ENCODE measurements at places on chromosomes 3 and 15.

DNA sequence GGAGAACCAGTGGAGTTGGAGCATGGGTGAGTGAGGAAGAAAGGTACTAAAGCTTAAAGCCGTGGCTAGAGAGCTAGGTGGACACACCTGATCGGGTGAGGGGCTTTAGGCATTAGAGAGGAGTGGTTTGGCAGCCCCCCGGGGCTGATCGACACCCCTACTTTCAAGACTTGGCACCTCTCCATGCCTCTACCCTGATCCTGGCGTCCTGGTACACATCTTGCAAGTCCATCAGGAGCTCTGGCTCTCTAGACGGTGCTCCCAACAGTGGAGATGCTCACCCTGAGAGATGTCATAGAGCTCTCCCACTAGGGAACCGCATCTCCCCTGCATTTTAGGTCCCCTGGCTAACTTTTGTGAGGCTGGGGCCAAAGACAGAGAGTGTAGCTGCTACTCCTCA lies 98.1 kb downstream of the XXYLT1 start:
- no peak for DNase-seq

GRCh38 chr3:189561256-189561655 lies 69.9 kb upstream of the TP63 start:
- no peak for DNase-seq

DNA sequence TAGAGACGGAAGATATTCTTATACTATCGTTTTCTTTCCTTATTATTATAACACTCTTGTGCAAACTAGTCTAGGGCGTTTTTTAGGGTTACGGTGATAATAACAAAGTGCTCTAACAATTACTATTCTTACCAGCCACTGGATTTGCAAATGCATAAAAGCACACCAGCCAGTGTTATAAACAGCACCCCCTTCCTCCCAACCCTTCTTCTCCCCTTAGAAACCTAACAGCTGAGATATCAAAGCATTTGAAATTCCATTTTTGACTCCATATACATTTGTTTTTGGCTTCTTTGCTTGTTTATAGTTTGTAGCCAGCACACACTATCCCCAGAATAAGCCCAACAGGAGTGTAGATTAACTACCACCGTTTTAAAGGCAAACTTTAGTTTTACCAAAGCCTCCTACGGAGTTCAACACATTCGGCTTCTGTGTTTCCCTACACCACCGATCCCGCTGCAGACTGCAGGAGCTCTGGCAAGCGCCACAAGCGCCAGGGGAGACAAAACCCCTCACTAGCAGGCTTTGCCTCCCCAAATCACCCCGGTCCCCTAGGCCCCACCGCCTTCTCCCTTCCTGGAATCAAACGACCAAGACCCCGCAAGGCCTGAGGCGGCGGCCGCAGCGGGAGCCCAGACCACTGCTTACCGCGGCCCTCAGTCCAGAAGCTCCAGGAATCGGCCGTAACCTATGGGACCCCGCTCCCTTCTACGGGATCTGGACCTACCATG lies 461 bp downstream of the COPB2 start:
- no peak for DNase-seq

- no peak for DNase-seq
Observed at GRCh38 chr3:40996827-40997710, 202.2 kb upstream of the CTNNB1 start.

- no peak for DNase-seq
Observed at GRCh38 chr15:74042603-74043424, 39.5 kb downstream of the GOLGA6A start.

GRCh38 chr15:66820481-66821176 lies 118.6 kb downstream of the SMAD6 start:
- DNase-seq = no peak

- no peak for DNase-seq
Observed at GRCh38 chr3:97815149-97815917, 6.5 kb upstream of the CRYBG3 start.
